Activated CD4-positive, alpha-beta T cell treated with anti-CD3 and anti-CD28 coated beads for 36 hours (primary cell): ENCODE measurements at places on chromosomes 13 and 19. TPM values are rescaled to one million over a fixed set of nuclear protein-coding genes. Genes with fewer than 3 reads are reported as not detected.

GRCh38 chr13:54852831-54853230 lies 1824.2 kb downstream of the OLFM4 start:
- no peak for DNase-seq
- no peaks in the 10 kb centered on the region for H3K36me3 ChIP-seq
- no peak overlapping the region for H3K4me3 ChIP-seq

DNA sequence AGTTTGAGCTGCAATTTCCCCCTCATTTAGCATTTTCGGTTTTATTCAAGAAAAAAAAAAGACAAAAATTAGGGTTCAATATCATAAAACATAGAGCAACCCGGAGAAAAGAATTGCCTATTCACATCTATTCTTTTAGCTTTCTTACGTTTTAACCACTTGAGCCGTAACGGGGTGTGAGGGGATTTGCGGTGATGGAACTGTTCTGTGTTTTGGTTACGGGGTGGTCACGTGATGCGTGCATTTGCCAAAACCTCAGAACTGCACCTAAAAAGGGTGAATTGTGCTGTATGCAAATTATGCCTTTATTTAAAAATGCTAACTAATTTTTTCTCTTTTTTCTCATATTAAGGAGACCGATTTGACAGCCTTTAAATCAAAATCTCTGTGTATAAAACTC lies 22.1 kb downstream of the CLEC11A start:
- H3K4me1 ChIP-seq: no peaks in the 10 kb centered on the region
- no peak overlapping the region for H3K27ac ChIP-seq
- peaks cover 25% of the 10 kb centered on the region for H3K27me3 ChIP-seq
- DNase-seq: no peak
- H3K4me3 ChIP-seq: no peak overlapping the region

DNA sequence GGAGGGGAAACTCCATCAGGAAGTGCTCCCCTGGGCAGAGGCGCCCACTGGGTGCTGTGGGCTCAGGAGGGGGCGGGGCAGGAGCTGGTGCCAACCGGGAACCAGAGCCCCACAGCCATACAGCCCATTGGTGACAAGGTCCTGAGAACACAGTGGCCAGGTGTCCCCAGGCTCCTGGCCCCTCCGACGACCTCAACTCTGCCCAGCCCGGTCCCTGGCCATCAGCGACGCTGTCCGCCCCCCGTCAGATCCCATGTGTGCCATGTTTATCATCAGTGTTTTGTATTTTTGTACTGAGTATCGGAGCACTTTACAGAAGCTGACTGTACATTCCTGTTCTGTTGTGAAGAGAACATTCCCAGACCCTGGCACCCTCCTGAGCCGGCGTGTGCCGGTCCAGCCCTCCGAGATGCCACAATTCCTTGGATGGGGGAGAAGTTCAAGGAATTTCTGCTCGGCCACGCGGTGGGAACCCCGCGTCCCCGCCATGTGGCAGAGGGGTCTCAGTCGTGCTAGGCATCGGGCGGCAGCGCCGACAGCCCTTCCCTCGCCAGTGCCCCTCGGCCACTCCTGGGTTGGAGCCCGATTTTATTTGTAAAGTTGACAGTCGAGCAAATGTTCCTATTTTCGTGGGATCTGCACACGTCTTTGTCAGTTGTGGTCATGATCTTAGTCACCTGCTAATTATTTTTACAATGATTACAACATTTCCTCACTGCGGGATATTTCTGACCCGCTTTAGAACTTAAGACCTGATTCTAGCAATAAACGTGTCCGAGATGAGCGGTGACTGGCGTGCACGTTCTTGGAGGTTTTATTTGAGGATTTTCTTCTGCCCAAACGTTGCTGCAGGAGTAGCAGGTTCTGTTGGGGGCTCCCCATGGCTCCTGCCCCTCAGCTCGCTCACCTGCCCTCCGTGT lies 16.9 kb downstream of the PEX11G start:
- H3K36me3 ChIP-seq: peaks cover 6% of the 10 kb centered on the region
- no peaks in the 10 kb centered on the region for H3K27me3 ChIP-seq
- no peak overlapping the region for H3K4me3 ChIP-seq
- no peak for DNase-seq
- no peak overlapping the region for H3K27ac ChIP-seq

DNA sequence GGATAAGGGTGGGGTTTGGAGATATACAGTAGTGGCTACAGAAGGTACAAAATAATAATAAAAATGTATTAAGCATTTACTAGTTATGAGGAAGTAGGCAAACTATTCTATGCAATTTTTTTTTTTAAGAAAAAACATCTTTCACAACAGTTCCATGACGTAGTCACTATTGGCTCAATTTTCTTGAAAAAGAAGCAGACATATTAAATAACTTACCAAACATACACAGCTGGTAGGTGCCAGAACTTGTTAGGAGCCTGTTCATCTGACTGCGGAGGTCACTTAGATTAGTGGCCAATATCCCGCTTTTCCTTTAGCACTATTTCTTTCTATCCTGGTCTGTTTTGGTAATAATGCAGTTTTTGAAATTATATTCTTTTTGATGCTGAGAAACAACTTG lies 593.5 kb downstream of the KCTD12 start:
- no peaks in the 10 kb centered on the region for H3K36me3 ChIP-seq
- no peaks in the 10 kb centered on the region for H3K4me1 ChIP-seq
- DNase-seq: no peak
- H3K27ac ChIP-seq: no peak overlapping the region
- H3K27me3 ChIP-seq: no peaks in the 10 kb centered on the region

DNA sequence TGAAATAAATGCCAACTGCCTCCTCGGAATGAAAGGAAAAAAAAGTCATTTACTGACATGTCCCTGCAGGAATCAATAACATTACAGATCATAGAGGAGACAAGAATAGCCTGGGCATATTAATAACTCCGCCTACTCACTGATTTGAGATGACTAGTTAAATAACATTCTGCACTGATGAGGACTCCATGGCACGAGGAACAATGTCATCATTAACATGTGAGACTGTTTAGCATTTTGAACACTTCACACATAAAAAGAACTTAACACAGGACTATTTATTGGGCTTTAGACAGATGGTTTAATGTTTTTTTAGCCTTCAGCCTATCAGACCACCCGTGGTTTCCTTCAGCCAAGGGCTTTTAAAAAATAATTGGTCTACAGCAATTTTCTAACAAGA lies 170.1 kb downstream of the OLFM4 start:
- no peaks in the 10 kb centered on the region for H3K4me1 ChIP-seq
- H3K27me3 ChIP-seq: peaks cover 13% of the 10 kb centered on the region
- no peaks in the 10 kb centered on the region for H3K36me3 ChIP-seq

GRCh38 chr13:59728896-59729545 lies 434.7 kb downstream of the DIAPH3 start:
- DNase-seq: no peak
- H3K4me1 ChIP-seq: no peaks in the 10 kb centered on the region
- H3K27me3 ChIP-seq: no peaks in the 10 kb centered on the region
- H3K4me3 ChIP-seq: no peak overlapping the region

DNA sequence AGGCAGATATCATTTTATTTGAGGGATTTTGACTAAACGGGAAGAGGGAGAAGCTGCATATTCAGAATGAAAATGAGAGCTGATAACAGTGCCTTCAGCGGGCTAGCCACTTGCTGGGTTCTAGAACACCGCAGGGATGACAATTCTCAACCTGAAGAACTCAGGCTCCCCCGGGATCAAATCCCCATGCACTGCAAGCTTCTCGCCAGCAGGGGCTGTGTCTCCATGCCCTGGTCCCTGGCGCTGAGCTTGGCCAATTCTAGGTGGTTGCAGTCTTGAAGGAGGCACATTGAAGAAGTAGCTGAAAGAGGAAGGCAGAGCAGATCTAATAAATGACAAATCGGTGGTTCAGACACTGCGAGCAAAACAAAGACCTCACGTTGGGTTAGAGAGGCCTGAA lies 128.7 kb downstream of the UQCRFS1 start:
- no peak overlapping the region for H3K4me3 ChIP-seq

DNA sequence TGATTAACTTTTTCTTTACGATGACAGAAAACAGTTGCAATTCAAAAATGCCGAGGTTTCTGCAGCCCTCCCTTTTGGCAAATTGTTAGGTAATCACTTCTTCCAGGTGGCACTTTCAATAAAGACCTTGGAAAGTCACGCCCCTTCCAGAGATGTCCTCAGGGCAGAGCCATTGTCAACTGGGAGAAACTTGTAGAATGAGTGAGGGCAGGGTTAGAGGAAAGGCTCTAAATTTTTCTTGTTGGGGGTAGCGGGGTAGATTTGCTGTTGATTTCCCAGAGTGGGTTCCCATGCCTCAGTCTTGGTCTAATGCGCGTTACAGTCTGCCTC lies 421.1 kb downstream of the FGF9 start:
- DNase-seq: no peak
- H3K27me3 ChIP-seq: no peaks in the 10 kb centered on the region
- H3K27ac ChIP-seq: no peak overlapping the region
- H3K36me3 ChIP-seq: no peaks in the 10 kb centered on the region
- peaks cover 4% of the 10 kb centered on the region for H3K4me1 ChIP-seq

DNA sequence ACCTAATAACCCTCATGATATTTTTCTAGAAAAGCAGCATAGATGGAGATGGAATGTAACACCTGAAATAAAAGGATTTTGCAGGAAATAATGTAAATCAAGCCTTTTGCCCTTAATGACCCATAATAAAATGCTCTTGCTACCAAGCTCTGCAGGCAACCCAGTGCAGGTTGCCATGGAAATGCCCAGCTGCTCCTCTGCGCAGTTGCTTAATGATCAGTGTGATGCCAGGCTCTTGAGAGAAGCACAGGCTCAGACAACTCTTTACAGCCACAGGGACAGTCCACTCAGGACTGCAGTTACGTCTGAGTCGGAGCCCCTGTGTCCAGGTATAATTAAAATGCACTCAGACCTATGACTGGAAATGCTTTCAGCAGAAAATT lies 165.5 kb downstream of the LACC1 start:
- H3K36me3 ChIP-seq: no peaks in the 10 kb centered on the region
- H3K27ac ChIP-seq: no peak overlapping the region
- H3K4me1 ChIP-seq: no peaks in the 10 kb centered on the region
- peaks cover 20% of the 10 kb centered on the region for H3K27me3 ChIP-seq

GRCh38 chr13:44834404-44834803 lies 154.9 kb downstream of the NUFIP1 start:
- H3K4me1 ChIP-seq: no peaks in the 10 kb centered on the region
- no peak overlapping the region for H3K4me3 ChIP-seq
- H3K27me3 ChIP-seq: no peaks in the 10 kb centered on the region
- no peaks in the 10 kb centered on the region for H3K36me3 ChIP-seq
- H3K27ac ChIP-seq: no peak overlapping the region

DNA sequence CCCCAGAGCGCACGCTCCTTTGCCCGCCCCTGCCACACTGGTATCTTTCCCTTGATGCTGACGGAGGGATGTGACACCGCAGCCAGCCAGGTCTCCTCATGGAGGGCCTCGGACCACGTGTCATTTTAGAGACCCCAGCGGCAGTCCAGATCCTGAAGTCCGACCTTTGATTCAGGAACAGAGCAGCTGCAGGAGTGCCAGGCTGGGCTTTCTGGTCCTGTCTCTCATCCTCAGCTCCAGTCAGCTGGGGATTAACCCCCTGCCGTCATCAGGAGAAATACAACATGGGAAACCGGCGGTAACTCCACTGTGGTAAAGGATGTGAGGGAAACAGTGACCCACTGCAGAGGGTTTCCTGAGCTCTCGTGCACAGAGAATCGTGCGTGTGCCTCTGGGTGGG lies 140.6 kb downstream of the SIPA1L3 start:
- no peaks in the 10 kb centered on the region for H3K36me3 ChIP-seq
- H3K27ac ChIP-seq: peak overlapping the region; percentile 97
- H3K4me1 ChIP-seq: peaks cover 47% of the 10 kb centered on the region
- no peaks in the 10 kb centered on the region for H3K27me3 ChIP-seq
- peak overlapping the region; percentile 67 for H3K4me3 ChIP-seq

- H3K27ac ChIP-seq: no peak overlapping the region
- no peaks in the 10 kb centered on the region for H3K4me1 ChIP-seq
- H3K27me3 ChIP-seq: no peaks in the 10 kb centered on the region
- H3K4me3 ChIP-seq: no peak overlapping the region
- no peaks in the 10 kb centered on the region for H3K36me3 ChIP-seq
- DNase-seq: no peak
These were observed 880.6 kb upstream of the GPC6 start for GRCh38 chr13:92346046-92346445.

DNA sequence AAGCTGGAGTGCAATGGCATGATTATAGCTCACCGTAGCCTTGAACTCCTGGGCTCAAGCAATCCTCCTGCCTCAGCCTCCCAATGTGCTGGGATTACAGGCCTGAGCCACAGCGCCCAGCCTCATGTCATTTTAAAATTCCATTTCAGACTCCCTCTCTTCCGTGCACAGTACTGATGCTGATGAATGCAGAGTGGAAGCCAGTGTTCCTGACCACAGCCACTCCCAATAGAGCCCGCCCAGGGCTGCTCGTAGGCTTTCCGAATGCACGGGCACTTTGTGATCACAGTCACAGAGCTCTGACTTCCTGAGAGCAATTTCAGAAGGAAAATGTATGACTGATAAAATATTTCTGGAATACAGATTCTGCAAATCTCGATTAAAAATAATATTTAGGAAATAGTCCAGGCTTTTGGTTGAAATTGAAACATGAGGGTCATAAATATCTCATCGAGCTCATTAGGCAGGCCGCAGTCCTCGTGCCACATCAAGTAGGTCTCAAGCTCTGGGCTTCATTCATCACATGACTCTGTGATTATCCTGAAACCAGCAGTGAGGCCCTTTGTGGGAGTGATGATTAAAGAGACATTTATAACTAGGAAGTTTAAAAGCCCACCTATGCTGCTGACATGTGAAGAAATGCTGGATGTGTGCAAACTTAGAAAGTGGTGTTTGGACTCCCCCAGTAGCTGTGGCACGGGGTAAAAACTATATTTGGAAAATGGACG lies 38.9 kb upstream of the AMER2 start:
- H3K27ac ChIP-seq: no peak overlapping the region
- no peaks in the 10 kb centered on the region for H3K4me1 ChIP-seq
- no peaks in the 10 kb centered on the region for H3K36me3 ChIP-seq
- H3K4me3 ChIP-seq: no peak overlapping the region

DNA sequence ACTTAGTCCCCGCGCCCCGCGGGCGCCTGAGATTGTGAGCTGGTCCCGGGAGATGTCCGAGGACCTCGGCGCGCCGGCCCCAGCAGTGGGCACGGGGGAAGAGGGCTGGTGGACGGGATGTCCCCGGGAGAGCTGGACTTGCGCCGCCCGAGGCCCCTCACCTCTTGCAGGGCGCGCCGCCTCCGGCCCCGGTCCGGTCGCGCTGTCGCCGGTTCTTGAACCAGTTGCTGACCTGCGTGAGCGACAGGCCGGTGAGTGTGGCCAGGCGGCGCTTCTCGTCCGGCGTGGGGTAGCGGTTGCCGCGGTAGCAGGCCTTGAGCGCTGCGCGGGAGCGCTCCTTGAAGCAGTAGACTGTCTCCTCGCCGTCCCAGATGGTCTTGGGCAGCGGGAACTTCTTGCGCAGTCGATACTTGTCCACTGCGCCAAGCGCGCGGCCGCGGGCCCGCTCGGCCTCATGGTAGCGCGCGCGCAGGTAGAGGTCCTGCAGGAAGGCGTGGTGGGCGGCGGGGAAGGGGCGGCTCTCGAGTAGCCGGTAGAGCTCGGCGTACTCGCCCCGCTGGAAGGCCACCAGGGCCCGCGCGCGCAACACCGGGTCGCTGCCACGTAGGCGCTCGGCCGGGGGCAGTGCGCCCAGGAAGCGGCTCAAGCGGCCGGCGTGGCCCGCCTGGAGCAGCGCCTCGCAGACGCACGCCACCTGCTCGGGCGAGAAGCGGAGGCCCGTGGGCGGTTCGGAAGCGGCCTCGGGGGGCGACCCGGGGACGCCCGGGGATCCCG lies 984 bp downstream of the SIX5 start:
- DNase-seq: no peak
- H3K4me3 ChIP-seq: peak overlapping the region; percentile 62
- peaks cover 10% of the 10 kb centered on the region for H3K27me3 ChIP-seq
- H3K27ac ChIP-seq: no peak overlapping the region
- H3K4me1 ChIP-seq: peaks cover 10% of the 10 kb centered on the region

Gene EPSTI1
- total RNA-seq: 32.0 TPM

Gene NLRP5
- not detected for total RNA-seq

Gene KIR3DL2
- total RNA-seq: 1.4 TPM
